ENCODE measurements at places on chromosomes 7 and 10.

- DNase-seq, result no peak
These were observed 568.7 kb upstream of the LRRN3 start for GRCh38 chr7:110522061-110522760.

GRCh38 chr7:80614851-80615271 lies 23.6 kb upstream of the CD36 start:
- no peak for DNase-seq

DNA sequence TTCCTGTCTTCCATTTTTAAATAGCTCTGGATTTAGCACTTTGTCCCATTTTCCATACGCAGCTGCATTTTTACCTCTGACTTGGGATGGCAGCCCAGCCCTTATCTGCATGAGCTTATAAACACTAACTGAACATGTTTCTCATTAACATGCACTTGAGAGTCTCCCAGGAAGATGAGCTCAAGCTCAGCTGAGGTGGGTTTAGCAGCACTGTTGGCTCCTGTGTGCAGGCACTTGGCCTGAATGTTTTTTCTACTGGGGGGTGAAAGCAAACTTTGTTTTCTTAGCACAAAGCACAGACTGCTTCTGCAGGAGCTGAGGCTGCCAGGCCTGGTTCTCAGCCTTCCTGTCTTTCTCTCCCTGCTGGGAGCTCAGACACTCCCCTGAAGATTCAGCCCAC lies 1093.6 kb upstream of the AUTS2 start:
- DNase-seq, result no peak

GRCh38 chr7:139114585-139114984 lies 5.1 kb upstream of the ZC3HAV1 start:
- DNase-seq, result no peak

DNA sequence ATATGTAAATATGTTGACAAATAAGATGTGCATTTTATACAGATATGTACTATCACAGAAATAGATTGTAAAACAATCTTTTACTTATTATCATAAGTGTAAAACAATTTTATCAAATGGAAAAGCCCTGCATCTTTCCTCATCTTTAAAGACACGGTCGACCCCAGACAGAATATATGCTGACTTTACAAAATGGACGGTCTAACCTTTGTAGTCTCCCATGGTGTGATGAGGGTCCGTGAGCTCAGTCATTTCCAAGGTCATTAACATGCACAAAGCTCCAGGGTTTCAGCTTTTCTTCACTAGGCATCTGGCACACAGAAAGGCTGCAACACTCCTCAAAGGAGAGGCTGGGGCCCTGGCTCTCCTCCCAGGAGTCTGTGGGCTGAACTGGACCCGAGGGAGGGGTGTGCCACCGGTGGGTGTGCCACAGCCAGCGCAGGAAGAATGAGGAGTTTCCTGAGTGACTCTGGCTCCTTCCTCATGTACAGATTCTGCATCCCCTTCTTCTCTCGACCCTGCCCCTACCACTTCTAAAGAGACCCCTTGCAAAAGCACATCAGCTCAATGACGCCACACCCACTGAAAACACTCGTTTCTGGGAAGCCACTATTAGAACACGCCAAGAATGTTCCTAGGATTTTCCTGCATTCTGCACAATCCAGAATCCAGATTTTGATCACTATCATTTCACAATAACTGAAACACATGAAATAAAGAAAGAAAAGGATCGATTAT lies 26.2 kb upstream of the ABLIM1 start:
- DNase-seq, result no peak

GRCh38 chr10:4656576-4657194 lies 169.3 kb upstream of the AKR1E2 start:
- peak; percentile 54 for DNase-seq

DNA sequence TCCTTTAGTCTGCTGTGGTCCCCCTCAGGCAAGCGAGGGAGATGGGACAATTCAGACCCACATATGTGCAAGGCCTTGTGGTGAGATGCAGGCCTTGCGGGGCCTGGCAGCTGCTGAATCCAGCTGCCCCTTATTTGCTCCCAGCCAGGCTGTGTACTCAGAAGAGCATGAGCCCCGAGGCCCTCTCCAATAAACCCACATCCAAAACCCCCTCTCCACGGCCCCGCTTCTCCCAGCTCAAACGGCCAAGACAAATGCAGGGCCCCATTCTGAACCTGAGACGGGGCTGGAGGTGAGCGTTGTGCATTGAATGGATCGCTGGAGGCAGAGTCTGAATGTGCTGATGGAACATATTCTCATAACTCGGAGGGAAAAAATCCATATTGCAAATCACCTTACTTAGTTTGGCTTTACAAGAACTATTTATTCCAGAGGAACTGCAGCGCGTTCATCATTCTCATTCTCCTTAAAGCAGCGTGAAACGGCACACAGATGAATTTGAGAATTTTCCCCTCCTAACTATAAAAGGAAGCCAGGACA lies 169.2 kb upstream of the LYZL2 start:
- no peak for DNase-seq

DNA sequence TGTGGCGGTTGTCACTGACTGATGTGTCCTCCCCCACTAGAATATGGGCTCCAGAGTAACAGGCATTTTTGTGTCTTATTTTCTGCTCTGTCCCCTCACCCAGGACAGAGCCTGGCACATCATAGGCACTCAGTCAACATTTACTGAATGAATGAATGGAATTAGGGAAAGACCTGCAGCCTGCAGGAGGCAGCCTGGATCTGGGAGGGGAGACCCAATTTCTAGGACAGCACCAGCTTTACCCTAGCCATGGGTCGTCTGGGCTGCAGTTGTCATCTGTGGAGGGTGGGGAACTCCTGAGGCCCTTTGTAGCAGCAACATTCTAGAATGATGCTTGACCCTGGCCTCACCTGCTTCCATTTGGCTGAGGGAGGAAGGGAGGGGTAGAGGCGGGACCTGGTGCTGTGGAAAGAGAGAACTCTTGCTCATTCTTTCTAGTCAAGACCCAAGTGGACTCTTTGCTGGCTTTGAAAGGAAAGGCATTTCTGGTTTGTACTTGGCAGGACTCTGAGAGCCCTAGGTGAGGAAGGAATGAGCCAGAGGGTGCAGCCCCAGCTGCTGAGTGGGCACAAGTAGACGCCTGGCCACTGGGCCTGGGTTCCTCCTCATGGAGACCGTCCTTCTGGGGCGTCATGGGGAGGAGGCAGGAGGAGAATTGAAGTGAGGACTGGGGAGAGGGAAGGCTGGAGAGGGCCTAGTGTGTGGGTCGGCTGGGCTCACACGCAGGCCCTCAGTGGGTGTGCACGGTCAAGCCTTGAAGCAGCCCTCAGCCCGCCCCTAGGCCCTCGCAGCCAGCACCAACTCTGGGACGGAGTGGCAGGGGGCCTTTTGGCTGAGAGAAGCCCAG lies 8.9 kb downstream of the FGF8 start:
- DNase-seq, result no peak

DNA sequence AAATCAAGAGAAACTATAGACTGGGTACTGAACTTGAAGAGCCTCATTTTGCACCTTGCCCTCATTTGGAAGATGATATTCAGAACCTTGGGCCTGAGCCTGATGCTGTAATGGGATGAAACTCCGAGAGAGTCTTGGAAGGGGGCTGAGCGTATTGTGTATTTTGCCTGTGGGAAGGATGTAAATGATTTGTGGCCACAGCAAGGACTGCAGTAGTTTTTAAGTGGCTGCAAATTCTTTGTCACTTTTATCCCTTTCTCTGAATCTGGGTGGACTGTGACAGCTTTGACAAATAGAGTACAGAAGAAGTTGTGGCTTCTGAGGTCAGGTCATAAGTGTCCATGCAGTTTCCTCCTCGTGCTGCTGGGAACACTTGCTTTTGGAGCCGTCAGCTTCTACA lies 221.2 kb downstream of the ADRA2A start:
- no peak for DNase-seq

DNA sequence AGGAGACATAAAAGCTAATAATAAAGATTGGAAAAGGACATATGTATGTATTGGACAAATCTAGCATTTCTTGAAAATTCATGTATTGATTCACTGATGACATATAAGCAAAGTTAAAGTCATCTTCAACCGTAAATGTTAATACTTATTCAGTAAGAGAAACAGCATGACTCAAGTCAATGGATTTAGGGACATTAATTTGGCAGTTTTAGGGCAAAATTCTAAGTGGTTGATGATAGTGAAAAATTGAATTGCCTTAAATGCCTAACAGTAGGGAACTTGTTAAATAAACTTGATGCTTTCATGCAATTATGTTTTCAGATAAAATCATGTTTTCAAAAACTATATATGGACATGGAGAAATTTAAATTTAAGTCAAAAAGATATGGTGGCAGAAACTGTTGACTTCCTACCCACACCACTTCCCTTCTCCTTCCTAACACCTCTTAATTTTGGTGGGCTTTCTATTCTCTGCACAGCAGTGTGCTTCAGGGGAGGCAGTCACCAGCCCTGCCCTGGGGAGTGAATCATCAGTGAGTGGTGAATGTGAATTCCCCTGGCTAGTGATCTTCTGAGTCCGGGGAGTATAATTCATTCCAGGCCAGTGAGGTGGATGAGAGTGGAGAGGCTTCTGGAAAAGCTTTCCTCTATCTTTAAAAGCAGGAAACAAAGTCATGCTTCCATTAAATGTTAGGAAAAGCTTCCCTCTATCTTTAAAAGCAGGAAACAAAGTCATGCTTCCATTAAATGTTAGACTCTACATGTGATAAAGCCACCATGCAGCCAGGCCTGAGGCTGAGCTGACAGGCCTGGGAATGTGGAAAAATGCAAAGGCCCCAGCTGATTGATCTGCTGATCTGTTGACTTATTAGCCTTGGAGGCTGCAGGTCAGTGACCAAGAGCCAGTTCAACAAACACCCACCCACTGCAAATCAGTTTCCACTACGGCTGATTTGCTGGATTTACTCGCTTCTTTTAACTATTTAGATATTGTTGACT lies 25.2 kb upstream of the ITGB1 start:
- DNase-seq, result peak; percentile 59

Measured in activated CD8-positive, alpha-beta memory T cell treated with anti-CD3 and anti-CD28 coated beads, Interleukin-2, amount 10 ng/mL, durations not matched to agents 7 days and 5 days (primary cell).